ENCODE measurements at places on chromosomes 12 and 14. TPM values are rescaled to one million over a fixed set of nuclear protein-coding genes. Genes with fewer than 3 reads are reported as not detected.
A peak's percentile ranks its signal among the peaks of the same experiment; 100 is the strongest.

DNA sequence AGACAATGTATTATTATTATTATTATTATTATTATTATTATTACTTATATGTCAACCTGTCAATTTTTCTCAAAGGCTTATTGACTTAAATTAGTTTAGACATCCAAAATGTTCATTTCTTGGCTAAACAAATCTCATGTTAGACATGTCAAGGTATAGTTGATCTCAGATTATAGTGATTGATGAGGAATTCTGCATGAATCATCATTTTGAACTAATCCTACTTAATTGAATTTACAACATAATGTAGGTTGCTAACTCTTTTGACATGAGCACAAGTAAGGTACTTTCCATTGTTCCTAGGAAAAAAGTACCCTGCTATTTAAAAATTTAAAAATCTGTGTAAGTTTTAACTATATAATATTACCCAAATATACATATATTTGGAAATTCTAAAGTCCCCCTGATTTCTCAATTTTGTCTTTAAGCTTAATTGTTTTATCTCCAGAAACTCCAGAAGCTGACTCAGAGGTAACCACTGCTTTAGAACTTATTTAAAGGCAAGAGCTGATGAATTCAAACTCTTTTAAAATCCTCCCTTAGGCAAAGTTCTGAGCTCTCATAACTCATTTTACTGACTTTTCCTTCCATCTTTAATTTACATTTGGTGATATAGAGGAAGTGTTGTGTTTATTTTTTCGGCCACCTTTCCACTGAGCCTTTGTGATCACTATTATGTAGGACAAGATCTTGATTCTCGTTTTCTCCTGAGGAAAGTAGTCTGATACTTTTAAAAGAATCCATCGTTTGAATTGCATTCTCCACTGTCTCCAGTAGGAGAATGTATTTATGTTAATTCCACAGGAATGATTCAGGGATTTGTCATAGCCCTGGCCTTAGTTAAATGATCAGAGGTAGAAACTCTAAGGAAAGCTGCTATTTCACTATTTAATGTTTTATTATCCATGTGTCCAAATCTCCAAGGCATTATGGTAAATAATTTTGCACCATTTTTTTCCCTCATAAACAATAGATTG lies 1304.5 kb downstream of the AACS start:
- peak; percentile 43 for DNase-seq

DNA sequence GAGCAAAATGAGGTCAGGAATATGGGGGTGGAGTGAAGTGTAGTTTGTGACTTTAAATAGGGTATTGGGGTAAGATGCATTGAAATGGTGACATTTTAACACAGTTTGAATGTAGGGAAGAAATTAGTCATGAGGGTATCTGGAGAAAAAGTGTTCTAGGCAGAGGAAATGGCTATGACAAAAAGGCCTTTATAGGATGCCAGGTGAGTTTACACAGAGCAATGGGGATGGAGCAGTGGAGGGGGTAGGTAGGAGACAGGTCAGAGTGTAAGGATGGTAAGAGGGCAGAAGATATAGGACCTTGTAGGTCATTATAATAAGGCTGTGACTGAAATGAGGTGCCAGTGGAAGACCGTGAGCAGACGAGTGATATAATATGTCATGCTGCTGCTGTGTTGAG lies 30.4 kb downstream of the HEATR5A start:
- no peak for DNase-seq

- DNase-seq = no peak
Measured at GRCh38 chr14:54697001-54697400, 130.1 kb downstream of the SAMD4A start.

DNA sequence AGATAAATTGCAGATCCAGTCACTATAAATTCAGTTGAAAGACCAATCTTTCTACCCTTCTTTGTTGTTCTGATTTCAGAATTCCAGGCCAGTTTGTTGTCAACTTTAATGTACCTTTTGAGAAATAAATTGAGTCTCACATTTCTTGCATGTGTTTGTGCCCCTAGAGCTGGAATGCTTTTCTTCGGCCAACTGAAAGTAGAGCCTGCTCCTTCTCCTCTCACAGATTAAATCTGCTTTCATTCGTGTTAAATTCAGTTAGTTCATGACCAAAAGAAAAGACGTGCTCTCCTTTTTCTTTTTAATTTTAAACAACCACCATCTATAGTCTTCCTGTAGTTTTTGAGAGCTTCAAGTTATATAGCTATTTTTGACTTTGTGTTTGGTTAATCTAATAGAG lies 22.9 kb downstream of the SOCS2 start:
- DNase-seq = no peak

DNA sequence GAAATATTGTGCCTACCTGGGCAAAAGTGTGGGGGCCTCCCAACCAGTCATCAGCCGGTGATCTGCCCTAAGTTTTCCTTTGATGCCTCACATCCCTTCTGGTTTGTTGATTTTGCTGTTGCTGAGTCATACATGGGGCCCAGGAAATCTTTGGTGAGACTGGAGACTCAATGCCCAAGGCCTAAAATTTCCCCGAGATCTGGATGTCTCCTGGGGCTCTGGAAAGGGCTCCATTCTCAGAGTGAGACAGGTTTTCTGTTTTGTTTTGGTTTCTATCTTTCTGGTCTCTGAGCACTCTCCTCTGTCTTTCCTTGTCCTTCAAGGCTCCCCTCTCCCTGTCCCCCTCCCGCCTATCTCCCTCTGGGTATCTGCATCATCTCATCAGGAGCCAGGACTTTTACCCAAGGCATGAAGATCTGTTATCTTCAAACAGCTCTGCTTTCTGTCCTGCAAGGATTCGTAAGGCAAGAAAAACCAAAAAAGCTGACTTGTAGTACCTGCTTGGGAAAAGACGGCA lies 152.8 kb upstream of the MAX start:
- peak; percentile 35 for DNase-seq

DNA sequence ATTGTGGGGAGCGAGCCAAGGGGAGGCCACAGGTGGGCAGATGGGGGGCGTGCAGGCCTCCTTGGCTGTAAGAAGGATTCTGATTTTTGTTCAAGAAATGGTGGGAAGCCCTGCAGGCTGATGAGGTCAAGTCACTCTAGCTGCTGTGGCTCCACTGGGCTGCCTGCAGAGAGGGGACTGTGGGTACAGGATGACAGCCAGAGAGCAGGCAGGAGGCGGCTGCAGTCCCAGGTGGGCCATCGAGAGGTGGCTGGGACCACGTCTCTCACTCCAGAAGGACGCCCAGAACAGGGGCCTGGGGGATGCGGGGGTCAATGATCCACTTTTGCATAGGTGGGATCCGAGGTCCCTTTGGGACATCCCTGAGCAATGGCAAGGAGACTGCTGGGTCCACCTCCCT lies 9.1 kb downstream of the NCOR2 start:
- no peak for DNase-seq

DNA sequence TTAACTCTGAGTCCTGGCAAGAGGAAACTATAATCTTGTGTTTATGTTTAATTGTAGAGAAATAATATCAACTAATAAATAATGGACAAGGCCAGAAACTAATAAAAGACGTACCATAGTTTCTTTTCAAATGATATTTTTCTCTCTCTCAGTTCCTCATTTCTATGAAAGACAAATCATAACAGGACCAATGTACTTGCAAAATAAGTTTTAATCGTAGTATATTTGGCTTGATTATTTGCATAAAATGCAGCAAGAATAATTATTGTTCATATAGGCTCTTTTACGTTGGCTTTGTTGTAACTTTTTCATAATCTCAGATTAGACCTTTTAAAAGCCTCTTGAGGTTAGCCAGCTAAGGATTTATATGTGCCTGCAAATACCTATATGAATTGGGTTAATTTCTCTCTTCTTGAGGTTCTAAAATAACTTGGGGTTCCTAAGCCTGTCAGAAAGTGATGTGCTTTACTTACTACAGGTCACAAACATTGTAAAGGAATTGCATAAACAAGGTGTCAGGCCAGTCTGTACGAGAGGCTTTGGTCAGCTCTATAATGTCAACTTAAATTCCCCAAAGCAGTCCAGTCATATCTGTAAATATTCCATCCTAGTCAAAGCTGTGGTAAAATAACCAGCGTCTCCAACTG lies 152.8 kb upstream of the PTPRQ start:
- no peak for DNase-seq

DNA sequence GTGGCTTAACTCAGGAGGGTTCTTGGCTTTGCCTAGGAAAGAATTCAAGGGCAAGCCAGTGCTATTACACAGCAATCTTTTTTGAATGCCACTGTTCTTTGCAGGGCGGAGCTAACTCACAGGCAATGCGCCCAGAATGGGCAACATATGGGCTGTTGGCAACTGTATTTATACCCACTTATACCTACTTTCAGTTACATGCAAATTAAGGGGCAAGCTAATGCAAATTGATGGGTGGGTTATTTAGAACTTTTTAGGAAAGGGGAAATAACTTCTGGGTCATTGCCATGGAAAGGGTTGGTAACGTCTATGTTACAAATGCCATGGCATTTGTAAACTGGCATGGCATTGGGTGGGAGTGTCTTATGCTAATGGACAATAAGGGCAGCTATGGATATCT lies 85.4 kb downstream of the C12orf50 start:
- DNase-seq = no peak

GRCh38 chr12:32906399-32907165 lies 10.0 kb upstream of the PKP2 start:
- DNase-seq = no peak

DNA sequence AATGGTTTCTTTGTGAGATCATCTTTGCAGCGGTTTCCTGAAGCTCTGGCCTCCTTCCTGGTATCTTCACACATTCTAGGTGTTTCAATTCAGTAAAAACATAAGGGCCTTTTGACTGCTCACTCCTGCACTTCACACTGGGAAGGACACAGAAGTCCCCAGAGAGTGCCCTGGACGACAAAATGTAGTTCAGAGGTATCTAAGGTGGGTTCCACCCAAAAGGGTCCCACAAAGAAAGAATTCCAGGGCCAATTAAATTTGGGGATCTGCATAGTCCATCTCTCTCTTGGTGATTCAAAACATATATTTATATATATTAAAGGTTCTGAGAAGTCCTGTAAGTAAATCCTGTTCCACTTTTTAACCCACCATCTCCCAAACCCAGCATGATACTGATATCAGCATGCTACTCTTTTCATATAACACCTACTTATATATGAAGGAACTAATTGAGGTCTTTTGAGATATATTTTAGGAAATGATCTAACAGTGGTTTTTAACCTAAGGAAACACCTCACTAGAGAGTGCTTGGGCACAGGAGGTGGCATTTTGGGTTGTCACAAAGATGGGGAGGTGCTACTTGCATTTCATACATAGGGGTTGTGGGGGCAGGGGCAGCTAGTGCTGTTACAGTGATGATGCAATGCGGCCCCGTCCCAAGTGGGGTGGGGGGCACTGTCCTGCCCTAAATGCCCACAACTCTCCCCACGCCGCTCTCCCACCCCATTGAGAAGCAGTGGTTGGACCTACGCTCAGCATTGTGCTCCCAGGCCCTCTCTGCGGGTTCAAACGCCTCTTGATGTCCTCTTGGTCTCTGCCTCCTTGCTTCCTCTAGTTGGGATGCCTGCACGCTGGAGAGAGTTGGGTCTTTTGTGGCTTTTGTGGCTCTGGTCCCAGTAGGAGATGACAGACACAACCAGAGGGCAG lies 109.4 kb downstream of the ARF6 start:
- DNase-seq = peak; percentile 54

- DNase-seq = peak; percentile 48
Measured at GRCh38 chr14:57390806-57391516, 575 bp downstream of the NAA30 start.

- no peak for DNase-seq
Measured at GRCh38 chr12:49413010-49413409, 45.7 kb downstream of the SPATS2 start.

DNA sequence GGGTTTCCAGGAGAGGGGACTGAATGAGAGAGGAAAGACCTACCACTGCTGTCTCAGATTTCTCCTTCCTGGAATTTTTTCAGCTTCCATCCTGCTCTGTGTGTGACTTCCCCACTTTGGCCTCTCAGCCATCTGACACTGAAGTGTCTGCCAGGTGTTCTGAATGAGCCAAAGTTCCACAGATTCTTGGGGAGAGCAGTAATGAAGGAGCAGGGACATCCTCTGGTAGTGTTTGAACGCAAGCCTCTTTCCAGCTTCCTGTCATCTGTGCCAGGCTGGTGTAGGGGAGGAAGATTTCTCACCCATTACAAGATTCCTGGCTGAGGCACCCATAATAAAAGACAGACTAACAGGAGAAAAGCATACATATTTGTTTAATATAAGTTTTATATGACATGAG lies 141.7 kb upstream of the NRXN3 start:
- DNase-seq = no peak

- no peak for DNase-seq
Measured at GRCh38 chr12:15014708-15015107, 41.9 kb downstream of the PDE6H start.

The LMNTD1 gene
- total RNA-seq = not detected

The AQP2 gene
- total RNA-seq = not detected

The ACSS3 gene
- total RNA-seq = 5.8 TPM

The RNASE7 gene
- 0.16 TPM for total RNA-seq

The ZFHX2 gene
- 0.31 TPM for total RNA-seq

The PLEKHD1 gene
- total RNA-seq = 1.1 TPM

The RIN3 gene
- total RNA-seq = 0.83 TPM

The TUNAR gene
- not detected for total RNA-seq

The SMIM10L1 gene
- total RNA-seq = 9.1 TPM

The CLEC1B gene
- total RNA-seq = not detected

The POTEG gene
- total RNA-seq = not detected

Measured in myocyte (in vitro differentiated cells).